ENCODE measurements at places on chromosomes 2 and 18. TPM values are rescaled to one million over a fixed set of nuclear protein-coding genes. Genes with fewer than 3 reads are reported as not detected.

DNA sequence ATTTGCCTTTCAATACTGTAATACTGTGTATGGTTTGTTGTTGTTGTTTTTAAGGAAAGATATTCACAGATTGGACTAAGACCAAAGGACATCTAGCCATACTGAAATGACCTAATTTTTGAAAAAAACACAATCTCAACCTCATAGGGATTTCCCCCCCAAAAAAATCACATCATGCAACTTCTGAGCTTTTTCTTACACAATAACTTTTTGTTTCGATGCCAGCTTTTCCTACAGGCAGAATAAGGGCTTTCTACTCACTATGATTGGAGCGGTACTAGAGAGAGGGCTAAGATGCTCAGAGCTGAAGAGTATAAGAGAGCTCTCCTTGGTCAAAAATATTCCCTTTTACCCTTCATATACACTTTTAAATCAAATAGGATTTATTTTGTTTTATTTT lies 32.4 kb upstream of the SLC3A1 start:
- DNase-seq: no peak

DNA sequence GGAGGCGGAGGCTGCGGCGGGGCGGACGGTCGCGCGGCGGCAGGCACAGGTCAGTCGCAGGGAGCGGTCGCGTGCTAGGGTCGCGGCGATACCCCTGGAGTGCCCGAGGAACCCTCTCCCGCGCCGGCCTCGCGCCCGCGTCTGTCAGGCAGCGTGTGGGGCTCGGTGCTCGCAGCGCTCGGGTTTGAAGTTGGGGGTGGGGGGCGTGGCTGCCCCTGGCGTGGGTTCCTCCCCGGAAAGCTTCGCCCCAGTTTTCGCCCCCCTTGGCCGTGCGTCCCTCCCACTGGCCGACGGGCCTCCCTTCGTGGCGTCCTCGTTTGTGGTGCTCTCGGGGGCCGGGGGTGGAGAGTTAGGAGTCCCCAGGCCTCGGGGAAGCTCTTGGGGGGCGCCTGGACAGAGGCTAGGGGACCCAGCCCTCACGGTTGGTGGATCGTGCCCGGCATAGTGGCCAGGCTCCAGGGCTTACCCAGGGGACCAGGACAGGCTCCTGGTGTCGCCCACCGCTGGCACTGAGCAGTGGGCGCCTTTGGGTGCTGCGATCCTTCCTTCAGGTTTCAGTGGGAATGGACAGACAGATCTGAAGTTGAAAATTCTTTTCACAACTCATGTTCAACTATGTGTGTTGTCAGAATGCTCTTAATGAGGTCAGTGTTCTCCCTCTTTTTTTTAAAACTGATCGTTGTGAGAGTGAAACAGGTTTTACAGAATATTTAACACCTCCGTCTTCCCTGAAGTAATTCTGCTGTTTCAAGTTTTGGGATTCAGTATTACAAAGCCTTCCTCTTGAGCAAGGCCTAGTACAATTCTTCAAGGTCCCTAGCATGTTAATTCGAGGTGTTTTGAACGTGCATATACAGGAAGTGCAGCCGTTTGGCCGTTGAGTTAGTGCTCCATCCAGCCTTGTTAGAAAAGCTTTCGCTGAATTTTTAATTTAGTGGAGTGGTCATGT lies 604 bp downstream of the RALBP1 start:
- DNase-seq: peak; percentile 77

GRCh38 chr2:26144031-26144430 lies 28.9 kb upstream of the GAREM2 start:
- no peak for DNase-seq

- DNase-seq: no peak
Observed at GRCh38 chr18:6406075-6406909, 8.4 kb downstream of the L3MBTL4 start.

DNA sequence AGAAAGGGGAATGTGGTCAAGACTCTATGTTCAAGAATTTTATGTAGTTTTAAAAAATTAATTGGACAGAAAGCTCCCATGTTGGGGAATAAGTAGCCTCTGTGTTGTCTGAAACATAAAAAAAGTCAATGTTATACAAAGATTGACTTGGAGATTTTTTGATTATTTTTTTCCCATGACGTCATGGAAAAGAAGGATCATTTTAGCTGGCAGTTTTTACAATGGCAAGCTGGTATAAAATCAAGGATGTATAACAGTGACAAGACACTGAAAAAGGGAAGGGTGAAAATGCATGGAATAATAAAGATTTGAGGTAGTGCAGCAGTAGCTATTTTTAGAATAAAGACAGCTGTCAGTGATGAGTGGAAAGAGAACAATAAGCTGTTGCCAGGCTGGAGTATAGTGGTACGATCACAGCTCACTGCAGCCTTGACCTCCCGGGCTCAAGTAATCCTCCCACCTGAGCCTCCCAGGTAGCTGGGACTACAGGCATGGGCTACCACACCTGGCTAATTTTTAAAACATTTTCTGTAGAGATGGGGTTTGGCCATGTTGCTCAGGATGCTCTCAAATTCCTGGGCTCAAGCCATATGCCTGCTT lies 9.2 kb downstream of the SLC39A10 start:
- no peak for DNase-seq

DNA sequence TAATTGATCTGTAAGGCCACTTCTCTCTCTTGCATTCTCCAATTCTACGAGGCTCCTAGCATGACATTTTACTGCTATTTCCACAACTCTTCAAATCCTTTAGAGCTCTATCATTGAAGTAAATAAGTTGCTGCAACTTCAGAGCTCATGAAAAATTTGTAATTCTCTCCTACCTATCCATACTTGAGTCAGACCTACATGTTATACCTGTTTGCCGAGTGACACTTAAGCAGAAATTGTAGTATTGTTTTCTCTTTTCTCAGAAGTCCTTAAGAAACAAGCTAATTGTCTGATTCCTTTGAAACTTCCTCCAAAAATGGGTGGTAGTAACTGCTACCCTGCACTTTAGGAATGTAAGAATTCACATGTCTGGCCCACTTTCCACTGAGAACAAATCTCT lies 26.1 kb downstream of the GALM start:
- no peak for DNase-seq

DNA sequence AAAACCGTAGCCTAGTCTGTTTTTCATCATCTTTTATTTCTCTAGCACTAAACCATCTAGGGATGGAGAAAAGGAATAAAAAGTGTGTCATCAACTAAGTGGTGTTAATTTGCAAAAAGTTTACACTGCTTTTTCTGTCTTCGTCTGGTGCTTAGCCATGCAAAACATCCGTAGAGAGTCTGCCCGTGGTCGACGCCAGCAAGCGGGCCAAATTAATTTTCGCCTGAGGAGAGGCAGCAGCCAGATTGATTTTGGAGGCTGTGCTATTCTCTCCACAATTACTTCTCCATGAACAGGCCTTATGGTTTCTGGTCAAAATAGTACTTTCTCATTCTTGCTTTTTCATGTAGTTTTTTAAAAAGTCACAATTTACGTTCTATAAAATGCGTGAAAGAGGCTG lies 46.3 kb downstream of the TNFRSF11A start:
- no peak for DNase-seq

DNA sequence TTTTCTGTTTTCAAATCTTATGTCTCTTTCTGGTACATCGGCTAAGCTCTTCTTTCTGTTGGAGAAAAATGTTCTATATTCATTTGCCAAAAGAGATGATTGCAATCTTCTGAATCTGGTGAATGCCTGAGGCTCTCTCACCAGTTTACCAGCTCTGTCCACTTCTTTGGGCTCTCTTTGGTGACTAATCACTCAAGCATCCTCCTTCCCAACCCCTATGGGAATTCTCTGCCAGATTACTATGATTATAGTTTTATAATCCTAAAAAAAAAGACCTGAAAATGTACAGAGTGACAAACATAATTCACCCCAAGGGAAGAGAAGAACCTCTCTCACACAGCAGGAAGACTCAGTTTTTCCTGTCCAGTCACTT lies 187.3 kb downstream of the CAMKMT start:
- DNase-seq: no peak

GRCh38 chr2:128284037-128284441 lies 34.6 kb downstream of the HS6ST1 start:
- DNase-seq: no peak

- no peak for DNase-seq
Observed at GRCh38 chr2:103594823-103595222, 833.0 kb downstream of the TMEM182 start.

DNA sequence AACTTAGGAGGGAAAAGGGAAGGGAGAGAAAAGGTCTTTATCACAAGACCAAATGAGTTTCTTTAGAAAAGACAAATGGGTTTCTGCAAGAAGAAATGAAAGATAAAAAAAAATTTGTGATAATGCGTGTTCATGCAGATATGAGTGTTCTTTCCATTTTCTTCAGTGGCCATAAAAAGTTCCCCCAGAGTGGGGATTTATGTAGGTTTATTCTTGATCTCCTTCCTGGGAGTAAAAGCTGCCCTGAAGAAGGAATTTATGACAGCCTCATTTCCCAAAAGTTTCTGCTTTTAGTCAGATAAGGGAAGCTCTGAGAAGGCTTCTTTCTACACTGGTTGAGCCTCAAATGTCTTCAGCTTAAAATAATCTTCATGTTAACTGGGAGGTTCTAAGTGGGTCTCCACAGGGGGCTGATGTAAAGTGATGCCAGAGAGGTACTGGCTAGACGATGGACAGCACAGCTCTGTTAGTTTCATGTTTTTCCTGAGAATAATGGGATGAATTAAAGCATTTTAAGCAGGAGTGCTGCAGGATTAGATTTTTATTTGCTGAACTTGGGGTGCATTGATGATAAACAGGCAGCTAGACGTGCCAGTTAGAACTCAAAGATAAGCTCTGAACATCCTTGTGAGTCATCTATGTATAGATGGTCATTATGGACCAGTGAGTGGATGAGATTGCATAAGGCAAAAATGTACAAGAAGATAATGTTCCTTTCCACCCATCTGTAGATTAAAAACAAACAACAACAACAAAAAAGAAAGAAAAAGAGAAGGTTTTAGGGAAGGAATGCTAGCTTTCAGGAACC lies 99.4 kb upstream of the MSH2 start:
- DNase-seq: no peak

The NOSTRIN gene
- not detected for total RNA-seq

DNA sequence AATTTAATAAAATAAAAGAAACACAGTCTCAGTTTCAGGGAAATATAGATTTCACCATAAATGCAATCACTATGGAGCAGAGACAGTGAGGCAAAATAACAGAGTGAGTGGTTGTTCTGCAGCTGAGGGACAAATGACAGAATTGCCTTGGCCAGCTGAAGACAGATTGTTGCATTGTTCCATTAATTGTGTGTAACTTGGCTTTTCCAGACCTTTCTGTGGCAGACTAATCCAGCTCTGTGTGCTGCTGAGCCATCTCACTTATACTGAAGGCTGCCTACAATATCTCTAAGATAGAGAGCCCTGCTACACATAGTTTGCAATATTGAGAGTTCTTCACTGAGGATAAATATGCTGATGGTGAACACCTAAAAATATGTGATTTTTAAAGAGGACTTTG lies 11.5 kb downstream of the LRRTM1 start:
- no peak for DNase-seq

DNA sequence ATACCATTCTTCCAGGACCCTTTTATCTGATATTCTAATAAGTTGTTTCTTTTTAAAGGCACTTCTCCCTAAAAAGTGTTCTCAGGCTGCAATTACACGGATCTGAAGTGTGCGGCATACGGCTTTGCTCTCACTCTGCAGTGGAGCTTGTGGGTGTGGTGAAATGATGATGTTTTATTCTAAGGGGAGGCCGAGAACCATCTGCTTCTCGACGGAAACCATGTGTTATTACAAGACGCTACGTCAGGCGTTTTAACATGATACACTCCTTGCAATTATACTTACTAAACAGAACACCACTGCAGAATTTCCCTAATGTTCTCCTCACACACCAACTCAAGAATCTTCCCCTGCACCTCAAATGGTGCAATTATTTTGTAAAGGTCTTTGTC lies 34.9 kb upstream of the CTDP1 start:
- DNase-seq: no peak

The SAG gene
- total RNA-seq: 0.39 TPM

DNA sequence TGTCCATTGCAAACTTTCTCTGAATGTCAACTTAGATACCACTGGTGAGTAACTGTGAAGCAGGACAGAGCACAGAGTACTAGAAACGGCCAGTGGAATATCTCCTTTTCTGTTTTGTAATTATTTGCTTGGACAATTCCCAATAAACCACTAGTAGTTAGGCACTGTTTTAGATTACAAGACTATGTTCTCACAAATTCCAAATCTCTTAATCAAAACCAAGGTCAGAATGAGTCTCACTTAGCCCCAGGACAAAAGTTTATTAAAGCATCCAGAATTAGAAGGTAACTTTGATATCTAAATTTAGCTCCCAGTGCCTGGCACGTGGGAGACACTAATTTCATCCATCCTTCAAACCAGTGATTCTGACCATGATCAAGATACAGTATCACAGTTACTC lies 89.0 kb downstream of the ZNF521 start:
- DNase-seq: no peak

DNA sequence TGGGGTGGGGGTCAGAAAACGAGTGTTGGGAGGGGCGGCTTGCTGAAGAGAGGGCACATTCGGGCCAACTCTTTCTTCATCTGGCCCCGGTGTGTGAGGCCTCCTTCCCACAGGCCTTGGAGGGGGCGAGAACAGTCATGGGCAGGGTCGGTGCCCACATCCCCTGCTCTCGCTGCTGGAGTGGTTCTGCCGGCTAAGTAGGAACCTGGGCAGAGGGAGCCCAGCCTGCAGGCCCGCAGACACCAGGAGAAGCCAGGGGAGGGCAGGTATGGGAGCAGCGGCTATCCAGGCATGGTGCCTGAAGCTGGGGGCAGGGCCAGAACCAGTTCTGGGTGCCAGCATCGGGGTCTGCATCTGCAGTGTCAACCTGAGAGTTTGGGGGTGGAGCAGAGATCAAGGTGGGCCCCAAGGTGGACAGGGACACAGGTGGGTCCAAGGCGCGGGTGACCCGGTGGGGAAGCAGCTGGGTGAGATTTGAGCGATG lies 46.6 kb upstream of the HPCAL1 start:
- DNase-seq: no peak

DNA sequence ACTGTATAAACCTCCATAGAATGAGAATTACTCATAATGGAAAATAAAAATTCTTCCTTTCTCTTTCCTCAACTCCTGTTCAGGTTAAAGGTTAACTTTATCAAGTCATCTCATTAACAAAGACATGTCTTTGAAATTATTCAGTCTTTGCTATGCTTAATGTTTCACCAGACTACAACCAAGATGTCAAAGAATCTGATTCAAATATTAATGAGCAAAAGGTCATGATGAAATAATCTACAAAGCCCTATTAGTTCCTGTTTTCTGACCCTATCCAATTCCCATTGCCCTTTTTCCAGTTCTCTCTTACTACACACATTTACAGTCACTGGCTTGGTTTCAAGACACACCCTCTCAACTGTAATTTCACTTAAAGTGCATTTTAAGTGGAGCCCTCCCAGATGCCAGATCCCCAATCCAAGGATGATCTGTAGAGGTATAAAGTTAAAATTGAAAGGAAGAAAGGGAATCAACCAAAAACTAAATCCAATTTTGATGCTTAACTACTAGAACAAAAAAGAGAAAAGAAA lies 246.9 kb upstream of the CYP26B1 start:
- DNase-seq: no peak

The CXCR1 gene
- total RNA-seq: not detected
